Brain (organoid and tissue), 16 donors: ENCODE measurements at places on chromosomes 3 and 15. TPM values are rescaled to one million over a fixed set of nuclear protein-coding genes. Genes with fewer than 3 reads are reported as not detected.

The KBTBD13 gene
- not detected for polyA plus RNA-seq

The CAND2 gene
- 10.3 TPM for polyA plus RNA-seq

The ACSBG1 gene
- 34.7 TPM for polyA plus RNA-seq

The NR1I2 gene
- polyA plus RNA-seq = not detected

The DHFR2 gene
- 3.8 TPM for polyA plus RNA-seq

The AGTR1 gene
- 0.20 TPM for polyA plus RNA-seq

The GPR62 gene
- polyA plus RNA-seq = 8.9 TPM

The MASP1 gene
- 4.0 TPM for polyA plus RNA-seq

The SCAANT1 gene
- polyA plus RNA-seq = not detected

The MKRN3 gene
- 6.5 TPM for polyA plus RNA-seq

The PP2D1 gene
- polyA plus RNA-seq = not detected

The CCR9 gene
- 0.25 TPM for polyA plus RNA-seq

The AMT gene
- 2.7 TPM for polyA plus RNA-seq

The ARPIN gene
- 6.3 TPM for polyA plus RNA-seq

The IMPDH2 gene
- 130 TPM for polyA plus RNA-seq

The GOLGA8H gene
- not detected for polyA plus RNA-seq

The ZNF717 gene
- polyA plus RNA-seq = 2.7 TPM

The EPHB1 gene
- polyA plus RNA-seq = 3.4 TPM

The ASB14 gene
- not detected for polyA plus RNA-seq

The RHO gene
- polyA plus RNA-seq = not detected

The MAP6D1 gene
- 47.5 TPM for polyA plus RNA-seq

The P2RY13 gene
- polyA plus RNA-seq = 0.66 TPM

The UNC13C gene
- polyA plus RNA-seq = 0.46 TPM

The GABRR3 gene
- not detected for polyA plus RNA-seq

The CHRM5 gene
- 4.4 TPM for polyA plus RNA-seq

The SNAP23 gene
- 12.8 TPM for polyA plus RNA-seq

The FEZF2 gene
- 4.6 TPM for polyA plus RNA-seq

The GOLGA6A gene
- polyA plus RNA-seq = not detected

The ACAD9 gene
- polyA plus RNA-seq = 39.9 TPM

The FANCD2OS gene
- polyA plus RNA-seq = not detected

The ANKUB1 gene
- polyA plus RNA-seq = not detected

The PLCH1 gene
- polyA plus RNA-seq = 1.1 TPM

The DLEC1 gene
- 0.19 TPM for polyA plus RNA-seq

The ROBO2 gene
- 3.8 TPM for polyA plus RNA-seq

The PRRT3 gene
- 8.4 TPM for polyA plus RNA-seq

The COL6A5 gene
- polyA plus RNA-seq = not detected

The RSRC1 gene
- polyA plus RNA-seq = 26.7 TPM

The PLAAT1 gene
- 4.4 TPM for polyA plus RNA-seq

The CDC25A gene
- 3.5 TPM for polyA plus RNA-seq

The LYSMD4 gene
- 4.5 TPM for polyA plus RNA-seq

The ECE2 gene
- 9.5 TPM for polyA plus RNA-seq

The ITIH1 gene
- not detected for polyA plus RNA-seq

The SLC28A1 gene
- not detected for polyA plus RNA-seq

The VILL gene
- polyA plus RNA-seq = 5.1 TPM

The TRIM42 gene
- polyA plus RNA-seq = not detected

The RAB6B gene
- 57.4 TPM for polyA plus RNA-seq

The SENP8 gene
- polyA plus RNA-seq = 1.9 TPM
